ENCODE measurements at places on chromosomes 4 and X. TPM values are rescaled to one million over a fixed set of nuclear protein-coding genes. Genes with fewer than 3 reads are reported as not detected.

The TEX13C gene
- total RNA-seq: not detected

The GRK4 gene
- 9.9 TPM for total RNA-seq

The ZNF41 gene
- total RNA-seq: 8.1 TPM

The TMSB15A gene
- 1.1 TPM for total RNA-seq

The FAM9C gene
- not detected for total RNA-seq

The ZNF185 gene
- total RNA-seq: 8.1 TPM

The KCNE5 gene
- 1.3 TPM for total RNA-seq

The SLITRK2 gene
- 0.42 TPM for total RNA-seq

The POU4F2 gene
- total RNA-seq: not detected

The PRRG1 gene
- total RNA-seq: 7.2 TPM

The MAP3K15 gene
- total RNA-seq: 0.56 TPM

The RAI2 gene
- total RNA-seq: 15.9 TPM

The HMX1 gene
- 0.28 TPM for total RNA-seq

The CD38 gene
- total RNA-seq: 3.2 TPM

The SLC25A31 gene
- total RNA-seq: not detected

The GAB3 gene
- total RNA-seq: 10.9 TPM

The AKAP4 gene
- not detected for total RNA-seq

The DDX53 gene
- not detected for total RNA-seq

The HOPX gene
- total RNA-seq: 3.1 TPM

The PNMA6F gene
- not detected for total RNA-seq

The RNF128 gene
- not detected for total RNA-seq

The NEIL3 gene
- total RNA-seq: not detected

The MAGEA2B gene
- total RNA-seq: not detected

The CDKL2 gene
- 3.1 TPM for total RNA-seq

The PCSK1N gene
- total RNA-seq: 1.8 TPM

The NOCT gene
- 9.6 TPM for total RNA-seq

The FABP2 gene
- total RNA-seq: not detected

The MAOA gene
- 98.2 TPM for total RNA-seq

The AIFM1 gene
- total RNA-seq: 11.4 TPM

The WWC2 gene
- 21.1 TPM for total RNA-seq

The ZAR1 gene
- total RNA-seq: 1.8 TPM

The CCKAR gene
- total RNA-seq: not detected

The PPP2R2C gene
- 0.14 TPM for total RNA-seq

The STK32B gene
- total RNA-seq: 4.5 TPM

The LONRF3 gene
- 24.6 TPM for total RNA-seq

The ADAMTS3 gene
- total RNA-seq: 5.4 TPM

The C1QTNF7 gene
- 24.0 TPM for total RNA-seq

The SPANXN3 gene
- total RNA-seq: not detected

The WDR17 gene
- total RNA-seq: 1.7 TPM

Measured in thoracic aorta (tissue), 2 donors.